Mesothelial cell of epicardium (in vitro differentiated cells): ENCODE measurements at places on chromosomes 6 and 20.

GRCh38 chr6:3899061-3899460, 49.9 kb downstream of the FAM50B start:
- no peak for DNase-seq

- DNase-seq, result no peak
These were observed 4.0 kb upstream of the FOXF2 start for GRCh38 chr6:1385129-1386037.

DNA sequence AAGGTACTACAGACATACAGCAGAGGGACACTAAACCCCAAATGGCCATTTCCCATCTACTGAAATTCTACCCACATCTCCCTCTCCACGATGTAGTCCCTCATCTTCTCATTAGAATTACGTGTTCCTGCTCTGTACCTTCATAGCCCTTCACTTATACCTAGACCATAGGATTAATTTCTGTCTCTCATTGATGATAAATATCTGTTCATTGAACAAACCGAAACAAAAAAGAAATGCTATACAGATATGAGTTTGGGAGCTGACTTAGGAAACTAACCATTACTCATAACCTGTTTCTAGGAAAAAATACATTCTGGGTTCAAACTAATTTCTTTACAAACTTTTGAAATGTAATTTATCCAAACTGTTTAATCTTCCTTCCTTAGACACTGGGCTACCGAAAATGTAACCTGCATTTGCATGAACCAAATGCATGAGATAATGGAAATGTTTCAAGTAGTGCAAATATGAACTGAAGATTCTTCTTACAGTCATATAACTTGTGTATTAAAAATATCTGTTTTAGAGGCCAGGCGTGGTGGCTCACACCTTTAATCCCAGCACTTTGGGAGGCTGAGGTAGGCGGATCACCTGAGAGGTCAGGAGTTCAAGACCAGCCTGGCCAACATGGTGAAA, 85.3 kb downstream of the GJA10 start:
- no peak for DNase-seq

- DNase-seq, result no peak
These were observed 3.0 kb upstream of the TGM2 start for GRCh38 chr20:38167851-38168760.

GRCh38 chr6:12339808-12340487, 49.8 kb downstream of the EDN1 start:
- no peak for DNase-seq

- DNase-seq, result no peak
These were observed 1.1 kb downstream of the BAG2 start for GRCh38 chr6:57173056-57173885.

GRCh38 chr6:11258260-11259237, 26.1 kb upstream of the NEDD9 start:
- DNase-seq, result no peak

- no peak for DNase-seq
These were observed 6.0 kb downstream of the PSMF1 start for GRCh38 chr20:1124421-1124820.

GRCh38 chr6:142087950-142088857, 44.5 kb upstream of the GJE1 start:
- no peak for DNase-seq

- no peak for DNase-seq
These were observed 89.2 kb upstream of the ARID1B start for GRCh38 chr6:156687789-156688619.

GRCh38 chr6:157602521-157603295, 220.3 kb upstream of the SNX9 start:
- no peak for DNase-seq

- no peak for DNase-seq
These were observed 160.8 kb downstream of the UBE3D start for GRCh38 chr6:82904860-82905259.

GRCh38 chr6:164283574-164283973, 869.1 kb downstream of the QKI start:
- no peak for DNase-seq

- DNase-seq, result no peak
These were observed 11.1 kb downstream of the PPIL4 start for GRCh38 chr6:149534742-149535141.

GRCh38 chr20:56995635-56996075, 270.8 kb downstream of the BMP7 start:
- peak; percentile 74 for DNase-seq
